Neural crest cell (in vitro differentiated cells): ENCODE measurements at places on chromosomes 6 and 20.

DNA sequence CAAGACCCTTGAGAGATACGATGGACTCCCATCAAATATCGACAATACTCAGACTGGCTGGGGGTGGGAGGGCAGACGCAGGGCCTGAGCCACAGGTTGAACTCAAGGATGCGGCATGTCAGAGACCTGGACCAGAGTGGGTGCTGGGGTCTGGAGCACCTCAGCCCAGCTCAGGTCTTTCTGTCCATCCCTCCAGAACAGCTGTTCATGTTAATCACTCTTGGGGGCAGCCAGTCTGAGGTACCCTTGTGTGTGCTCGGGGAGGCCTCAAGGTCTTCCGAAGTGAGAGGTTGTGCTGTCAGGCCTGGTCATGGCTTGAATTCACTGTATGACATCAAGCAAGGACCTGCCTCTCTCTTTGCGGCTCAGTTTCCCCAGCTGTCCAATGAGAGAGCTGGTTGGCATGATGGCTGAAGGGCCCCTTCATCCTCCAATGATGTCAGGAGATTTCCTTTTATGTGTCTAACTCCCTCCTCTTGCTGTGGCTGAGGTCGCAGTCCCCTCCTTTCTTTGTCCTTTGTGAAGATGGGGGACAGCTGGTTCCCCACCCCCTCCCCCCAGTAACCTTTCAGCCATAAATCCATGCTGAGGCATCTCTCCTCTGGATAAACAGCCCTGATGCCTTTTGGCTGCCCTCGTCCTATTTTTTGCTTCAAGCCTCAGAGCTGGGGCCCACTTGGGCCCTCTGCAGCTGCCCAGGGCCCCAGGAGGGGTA is 15.3 kb downstream of the MYH7B start:
- no peak for DNase-seq

DNA sequence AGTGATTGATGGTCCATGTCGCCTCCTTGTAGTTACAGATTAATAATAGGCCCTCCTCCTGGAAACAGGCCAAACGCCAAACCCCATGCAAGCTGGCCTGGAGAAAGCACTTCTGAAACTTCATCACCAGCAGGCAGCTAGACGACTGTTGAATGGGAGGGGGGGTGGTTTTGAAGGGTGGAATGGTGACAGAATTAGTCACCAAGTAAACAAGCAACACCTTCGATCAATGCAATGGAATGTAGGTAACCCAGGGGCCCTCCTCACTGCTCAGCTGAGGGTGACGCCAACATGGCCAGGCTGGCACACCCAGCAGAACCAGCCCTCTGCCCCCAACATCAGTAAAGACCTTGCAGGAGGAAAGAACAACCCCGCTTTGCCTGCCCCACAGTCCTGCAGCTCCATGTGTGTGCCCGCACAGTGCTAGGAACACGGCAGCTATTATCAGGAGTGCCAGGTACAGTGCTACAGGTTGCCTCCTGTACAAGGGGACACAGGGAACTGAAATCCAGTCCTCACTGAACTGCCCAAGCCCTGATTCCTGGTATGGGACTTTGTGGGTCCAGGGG is 2.7 kb downstream of the BCAS1 start:
- DNase-seq, result no peak

DNA sequence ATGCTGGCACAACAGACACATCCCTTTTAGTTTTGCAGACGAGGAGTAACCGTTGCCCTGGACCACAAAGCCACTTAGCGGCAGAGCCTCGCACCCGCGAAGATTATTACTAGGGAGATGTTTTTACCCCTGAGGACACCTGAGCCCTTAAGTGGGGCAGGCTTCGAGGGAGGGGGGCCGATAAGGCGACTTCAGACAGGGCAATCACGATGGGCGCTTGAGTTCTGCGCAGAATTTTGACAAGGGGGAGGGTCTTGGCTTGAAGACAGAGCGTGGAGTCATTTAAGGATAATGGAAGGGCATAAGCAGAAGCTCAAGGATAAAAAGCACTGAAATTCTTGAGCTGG is 650 bp upstream of the TTK start:
- DNase-seq, result no peak

DNA sequence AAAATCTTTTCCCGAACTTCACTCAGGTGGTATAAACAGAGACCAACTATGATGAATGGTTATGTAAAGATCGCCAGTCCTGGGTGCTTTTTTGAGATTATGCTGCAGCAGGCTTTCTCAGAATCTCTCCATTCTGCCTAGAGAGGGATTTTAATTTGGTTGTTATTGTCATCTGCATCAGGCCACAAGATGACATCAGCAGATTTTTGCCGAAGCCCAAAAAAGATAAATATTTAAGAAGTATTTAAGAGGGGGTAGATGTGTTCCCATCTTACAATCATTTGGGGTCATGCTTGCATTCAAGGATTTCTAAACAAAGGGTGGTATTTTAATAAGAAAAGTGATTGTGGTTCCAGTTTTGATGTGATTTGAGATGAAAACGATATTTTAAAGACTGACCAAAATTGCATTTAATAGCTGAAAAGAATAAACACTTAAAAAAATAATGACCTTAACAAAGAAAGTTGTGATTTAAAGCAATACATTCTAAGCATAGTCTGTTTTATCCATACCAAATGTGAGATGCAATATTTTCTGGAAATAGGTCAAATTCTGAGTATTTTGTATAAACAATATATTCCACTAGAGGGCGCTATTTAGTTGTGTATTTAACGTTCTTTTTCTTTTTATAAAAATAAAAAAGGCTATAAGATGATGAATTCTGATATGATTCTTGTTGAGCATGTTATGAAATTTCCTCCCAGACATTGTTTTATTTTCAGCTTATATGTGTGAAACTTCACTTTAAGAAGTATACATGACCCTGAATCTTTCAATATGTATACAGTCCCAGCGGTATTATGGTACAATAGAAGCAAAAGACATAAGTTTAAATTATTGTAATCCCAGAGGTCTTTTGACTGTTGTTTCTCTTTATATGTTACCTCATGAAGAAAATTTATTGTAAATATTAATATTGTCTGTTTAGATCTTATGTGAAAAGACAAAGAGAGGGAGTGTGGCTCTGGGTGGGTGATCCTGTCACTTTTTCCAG is 51.0 kb upstream of the ZFP64 start:
- DNase-seq, result no peak

GRCh38 chr20:46362921-46363867 is 43.2 kb downstream of the ELMO2 start:
- DNase-seq, result no peak

DNA sequence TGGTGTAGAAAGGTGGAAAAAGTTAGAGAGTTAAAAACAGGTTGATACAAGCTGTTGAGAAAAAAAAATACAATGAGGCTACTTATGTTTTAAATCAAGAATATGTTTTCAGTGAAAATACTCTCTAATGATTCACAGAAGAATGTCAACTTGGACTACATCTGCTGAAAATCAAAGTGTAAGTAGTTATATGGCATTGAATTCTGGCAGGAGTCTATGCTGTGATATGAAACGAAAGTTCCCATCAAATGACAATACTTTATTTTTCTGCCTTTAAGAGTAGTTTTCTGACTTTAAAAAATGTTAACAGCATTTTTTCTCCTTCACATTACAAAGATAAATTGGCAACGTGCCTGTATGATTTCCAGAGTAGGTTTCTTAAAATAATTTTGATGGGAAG is 158.3 kb downstream of the EYA4 start:
- no peak for DNase-seq
